ENCODE measurements at places on chromosomes 3 and 15. TPM values are rescaled to one million over a fixed set of nuclear protein-coding genes. Genes with fewer than 3 reads are reported as not detected.

PSTPIP1 gene
- not detected for total RNA-seq

TYRO3 gene
- 14.4 TPM for total RNA-seq

SERINC4 gene
- not detected for total RNA-seq

TMEM43 gene
- total RNA-seq = 133 TPM

FBXO40 gene
- total RNA-seq = not detected

CTSH gene
- 48.7 TPM for total RNA-seq

NOX5 gene
- 0.16 TPM for total RNA-seq

CLRN1 gene
- total RNA-seq = not detected

GALNT15 gene
- 0.10 TPM for total RNA-seq

MEIS2 gene
- total RNA-seq = 8.6 TPM

TMEM158 gene
- total RNA-seq = 15.3 TPM

PROS1 gene
- 13.9 TPM for total RNA-seq

LYZL4 gene
- total RNA-seq = not detected

TADA3 gene
- 59.9 TPM for total RNA-seq

GCSAM gene
- not detected for total RNA-seq

TEX55 gene
- not detected for total RNA-seq

C2CD4A gene
- total RNA-seq = 0.19 TPM

CASR gene
- total RNA-seq = not detected

STAB1 gene
- 0.32 TPM for total RNA-seq

SIDT1 gene
- 0.81 TPM for total RNA-seq

CCK gene
- total RNA-seq = 1.1 TPM

IQCF5 gene
- not detected for total RNA-seq

PTPRG gene
- 2.2 TPM for total RNA-seq

GOLGA8T gene
- 2.0 TPM for total RNA-seq

IMP3 gene
- total RNA-seq = 112 TPM

GRM7 gene
- total RNA-seq = not detected

PAQR5 gene
- 88.0 TPM for total RNA-seq

SI gene
- total RNA-seq = not detected

CP gene
- total RNA-seq = 7.4 TPM

CYP1A1 gene
- 1.7 TPM for total RNA-seq

IL1RAP gene
- total RNA-seq = 6.2 TPM

SYNPR gene
- total RNA-seq = not detected

HDC gene
- total RNA-seq = 0.07 TPM

DNAJA4 gene
- not detected for total RNA-seq

ZNF80 gene
- total RNA-seq = not detected

SMCO1 gene
- total RNA-seq = not detected

CCDC54 gene
- not detected for total RNA-seq

LRRN1 gene
- total RNA-seq = not detected
